Cardiac muscle cell (in vitro differentiated cells and primary cell): ENCODE measurements at places on chromosomes 12 and 14.
A peak's percentile ranks its signal among the peaks of the same experiment; 100 is the strongest.

- peak; percentile 88 for DNase-seq
Measured at GRCh38 chr12:56987551-56988053, 18.7 kb downstream of the ZBTB39 start.

DNA sequence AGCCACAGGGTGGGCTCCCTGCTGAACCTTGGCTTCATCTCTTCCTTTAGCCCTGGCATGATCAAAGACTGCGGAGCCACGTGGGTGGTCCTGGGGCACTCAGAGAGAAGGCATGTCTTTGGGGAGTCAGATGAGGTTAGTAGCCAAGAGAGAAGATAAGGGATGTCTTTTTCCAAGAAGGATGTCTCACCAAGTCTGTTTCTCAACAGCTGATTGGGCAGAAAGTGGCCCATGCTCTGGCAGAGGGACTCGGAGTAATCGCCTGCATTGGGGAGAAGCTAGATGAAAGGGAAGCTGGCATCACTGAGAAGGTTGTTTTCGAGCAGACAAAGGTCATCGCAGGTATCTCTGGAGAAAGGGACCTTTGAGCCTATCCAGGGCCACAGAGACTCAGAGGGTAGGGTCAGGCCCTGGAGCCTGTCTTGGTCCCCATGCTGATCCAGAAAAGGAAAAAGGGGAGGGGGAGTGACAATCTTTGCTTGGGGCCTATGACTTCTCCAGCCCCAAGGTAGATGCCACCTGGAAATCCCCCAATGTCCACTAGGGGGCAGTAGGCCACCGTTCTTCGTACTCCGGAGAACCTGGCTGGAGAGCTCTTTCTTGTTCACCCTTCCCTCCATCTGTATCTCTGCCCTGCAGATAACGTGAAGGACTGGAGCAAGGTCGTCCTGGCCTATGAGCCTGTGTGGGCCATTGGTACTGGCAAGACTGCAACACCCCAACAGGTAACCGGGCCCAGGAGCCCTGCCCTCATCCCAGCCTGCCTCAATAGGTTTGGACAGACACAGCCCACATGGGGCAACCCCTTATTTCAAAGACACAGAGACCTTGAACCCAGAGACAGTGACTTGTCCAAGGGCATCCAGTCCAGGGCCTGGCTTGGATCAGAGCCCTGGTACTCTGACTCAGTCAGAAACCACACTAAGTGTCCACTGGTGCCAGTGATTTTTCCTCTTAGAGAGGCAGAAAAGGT is 2.0 kb downstream of the TPI1 start:
- peak; percentile 90 for DNase-seq

DNA sequence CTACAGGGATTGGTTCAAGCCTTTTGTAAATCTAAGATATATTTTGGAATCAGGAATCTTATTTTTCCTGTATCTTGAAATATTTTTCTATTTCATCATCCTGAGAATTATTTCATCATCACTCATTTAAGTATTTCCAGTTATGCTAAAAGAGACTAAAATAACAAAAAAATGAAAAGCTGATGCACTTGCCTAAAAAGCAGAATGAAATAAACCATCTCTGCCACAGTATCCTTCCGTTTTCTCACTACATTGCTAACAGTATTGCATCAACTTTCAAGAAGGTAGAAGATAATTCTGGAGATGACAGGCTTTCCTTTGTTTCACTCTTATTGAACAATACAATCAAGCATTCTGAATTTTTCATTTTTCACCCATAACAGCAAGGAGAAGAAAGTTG is 31.1 kb upstream of the EIF5 start:
- DNase-seq: peak; percentile 51

DNA sequence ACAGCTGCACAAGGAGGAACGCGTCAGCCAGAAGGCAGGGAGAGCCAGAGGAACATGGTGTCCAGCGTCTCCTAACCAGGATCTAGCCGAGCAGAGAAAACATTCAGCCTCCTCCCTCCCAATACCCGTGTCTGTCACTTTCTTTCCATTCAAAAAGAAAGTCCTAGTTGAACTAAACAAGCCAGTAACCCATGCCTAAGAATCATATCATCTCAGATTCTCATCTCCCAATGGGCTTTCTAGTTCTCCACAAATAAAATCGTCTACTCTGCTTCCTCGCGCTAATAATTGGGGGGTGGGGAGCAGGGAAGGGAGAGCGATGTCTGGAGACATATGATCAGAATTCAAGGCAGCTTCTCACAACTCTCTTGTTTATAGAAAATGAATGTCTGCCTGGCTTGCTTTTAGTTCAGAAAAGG is 7.4 kb downstream of the NKX2-1 start:
- no peak for DNase-seq

GRCh38 chr14:90456551-90456950 is 59.7 kb downstream of the CALM1 start:
- no peak for DNase-seq

GRCh38 chr12:131905081-131905629 is 10.7 kb downstream of the ULK1 start:
- DNase-seq: no peak

- DNase-seq: peak; percentile 61
Measured at GRCh38 chr12:111438481-111438880, 32.8 kb downstream of the SH2B3 start.

DNA sequence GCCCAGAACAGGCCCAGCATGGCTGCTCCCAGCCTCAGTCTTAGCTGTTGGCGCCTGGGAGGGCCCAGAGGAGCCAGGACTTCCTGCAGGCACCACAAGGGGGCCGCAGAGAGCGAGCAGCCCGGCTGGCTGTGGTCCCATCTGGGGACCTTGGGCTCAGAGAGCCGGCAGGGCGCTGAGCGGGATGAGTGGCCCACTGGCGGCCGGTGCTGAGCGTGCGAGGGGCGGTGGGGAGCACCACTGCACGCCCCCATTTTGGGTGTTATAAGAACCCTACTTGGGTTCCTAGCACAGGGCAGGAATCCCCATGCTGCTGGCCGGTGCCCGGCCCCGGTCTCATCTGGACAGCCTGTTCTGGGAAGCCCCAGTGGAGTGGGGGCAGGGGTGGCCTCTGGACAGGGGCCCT is 25.9 kb upstream of the CRIP2 start:
- DNase-seq: peak; percentile 73

GRCh38 chr12:25985316-25986175 is 27.1 kb downstream of the RASSF8 start:
- DNase-seq: no peak
